Activated T-cell treated with anti-CD3 and anti-CD28 coated beads for 24 hours (primary cell): ENCODE measurements at places on chromosomes 2 and 18.

- no peak for DNase-seq
These were observed 893.2 kb upstream of the CRIM1 start for GRCh38 chr2:35462226-35462998.

DNA sequence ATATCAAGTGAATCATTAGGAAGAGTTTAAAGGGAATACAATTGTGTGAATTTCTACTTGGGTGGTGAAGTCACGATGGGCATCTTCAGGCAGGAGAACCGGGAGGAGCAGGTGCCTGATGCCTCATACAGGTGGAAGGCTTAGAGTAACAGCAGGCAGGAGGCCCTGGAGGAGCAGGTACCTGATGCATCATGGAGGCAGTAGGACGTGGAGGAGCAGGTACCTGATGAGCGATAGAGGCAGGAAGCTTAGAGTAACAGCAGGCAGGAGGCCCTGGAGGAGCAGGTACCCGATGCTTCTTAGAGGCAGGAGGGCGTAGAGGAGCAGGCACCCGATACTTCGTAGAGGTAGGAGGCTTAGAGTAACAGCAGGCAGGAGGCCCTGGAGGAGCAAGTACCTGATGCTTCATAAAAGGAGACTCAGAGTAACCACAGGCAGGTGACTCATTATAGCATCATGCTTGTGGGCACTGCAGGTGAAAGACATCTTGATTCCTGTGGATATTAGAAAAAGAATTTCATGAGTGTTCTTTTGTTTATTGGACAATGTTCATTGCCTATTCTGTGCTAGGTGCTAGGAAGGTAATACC is 133.9 kb downstream of the ATP9B start:
- DNase-seq = peak; percentile 26

GRCh38 chr2:191516260-191516659 is 161.7 kb upstream of the NABP1 start:
- DNase-seq = no peak

- DNase-seq = no peak
These were observed 24.4 kb downstream of the MLPH start for GRCh38 chr2:237511433-237511832.

DNA sequence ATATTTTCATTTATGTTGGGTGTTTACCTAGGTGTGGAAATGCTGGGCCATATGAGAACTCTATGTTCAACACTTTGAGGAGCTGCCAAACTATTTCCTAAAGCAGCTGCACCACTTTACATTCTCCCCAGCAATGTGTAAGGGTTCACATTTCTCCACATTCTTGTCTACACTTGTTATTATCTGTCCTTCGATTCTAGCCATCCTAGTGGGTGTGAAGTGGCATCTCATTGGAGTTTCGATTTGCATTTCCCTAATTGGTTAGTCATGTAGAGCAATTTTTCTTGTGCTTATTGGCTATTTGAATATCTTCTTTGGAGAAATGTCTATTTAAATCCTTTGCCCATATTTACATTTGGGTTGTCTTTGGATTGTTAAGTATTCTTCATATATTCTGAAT is 21.9 kb downstream of the RNF144A start:
- no peak for DNase-seq

DNA sequence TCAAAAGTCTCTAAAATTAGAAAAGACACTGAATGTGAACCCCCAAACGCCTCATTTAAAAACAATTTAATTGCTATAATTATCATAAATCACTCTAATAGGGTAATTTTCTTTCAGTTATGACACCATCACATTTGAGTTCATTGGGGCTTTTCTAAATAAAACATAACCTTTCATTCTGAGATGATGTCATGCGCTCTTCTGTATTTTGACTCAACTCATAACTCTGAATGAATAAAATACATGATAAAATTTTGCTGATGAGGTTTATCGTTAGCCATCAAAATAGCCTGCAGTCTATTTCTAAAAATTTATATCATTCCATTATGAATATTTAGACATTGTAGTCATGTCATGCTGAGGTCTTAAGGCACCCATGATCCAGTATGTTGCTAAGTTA is 1099.7 kb downstream of the SUCLG1 start:
- no peak for DNase-seq

- DNase-seq = no peak
These were observed 1.5 kb downstream of the ROCK1 start for GRCh38 chr18:21109936-21110712.

- DNase-seq = no peak
These were observed 33.4 kb downstream of the SIX2 start for GRCh38 chr2:44975571-44976450.

- DNase-seq = no peak
These were observed 487.5 kb downstream of the SUCLG1 start for GRCh38 chr2:83971547-83971946.

DNA sequence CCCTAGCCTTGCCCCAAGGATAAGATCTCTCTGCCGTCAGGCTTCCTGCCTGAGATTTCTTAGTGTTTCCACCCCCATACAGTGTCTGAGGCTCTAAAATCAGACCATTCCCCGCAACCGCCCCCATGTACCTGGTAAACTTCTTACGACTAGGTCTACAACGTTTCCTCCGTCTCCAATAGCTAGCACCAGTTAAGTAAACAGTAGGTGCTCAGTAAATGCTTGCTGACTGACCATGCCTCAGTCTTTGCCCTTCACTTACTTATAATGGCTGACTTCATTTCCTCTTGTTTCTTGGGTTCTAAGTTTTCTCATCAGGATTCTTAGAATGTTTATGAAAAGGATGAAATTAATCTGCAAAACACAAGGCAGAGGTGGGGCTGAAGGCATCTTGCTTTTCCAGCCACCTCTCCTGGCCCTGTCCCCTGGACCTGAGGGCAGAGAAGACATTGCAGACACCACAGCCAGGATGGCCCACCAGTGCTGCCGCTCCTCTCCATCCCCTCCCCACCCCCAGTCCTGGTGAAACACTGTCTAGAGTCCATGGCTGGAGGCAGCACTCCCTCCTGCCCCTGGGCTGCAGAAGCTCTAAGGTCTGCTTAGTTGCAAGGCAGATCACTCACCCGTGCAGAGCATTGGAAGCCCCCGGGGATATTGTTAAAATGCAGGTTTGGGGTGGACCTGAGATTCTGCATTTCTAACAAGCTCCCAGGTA is 16.9 kb downstream of the TMEM37 start:
- DNase-seq = no peak

DNA sequence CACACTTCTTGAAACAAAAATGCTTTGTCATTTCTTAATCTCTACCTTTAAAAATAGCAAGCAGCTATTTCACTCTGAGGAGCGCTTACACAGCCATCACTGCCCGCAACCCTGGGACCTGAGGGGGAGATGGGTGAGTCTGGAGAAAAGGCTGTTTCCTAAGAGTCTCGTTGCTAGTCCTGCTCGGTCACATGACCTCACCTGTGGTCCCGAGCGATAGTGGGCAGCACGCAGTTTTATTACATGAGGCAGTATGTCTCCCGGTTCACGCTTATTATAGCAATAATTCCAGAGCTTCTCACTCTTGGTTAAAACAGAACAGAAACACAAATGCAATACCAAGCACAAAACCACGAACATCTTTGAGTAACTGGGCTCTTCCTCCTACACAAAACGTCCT is 105.3 kb downstream of the ZNF516 start:
- no peak for DNase-seq

DNA sequence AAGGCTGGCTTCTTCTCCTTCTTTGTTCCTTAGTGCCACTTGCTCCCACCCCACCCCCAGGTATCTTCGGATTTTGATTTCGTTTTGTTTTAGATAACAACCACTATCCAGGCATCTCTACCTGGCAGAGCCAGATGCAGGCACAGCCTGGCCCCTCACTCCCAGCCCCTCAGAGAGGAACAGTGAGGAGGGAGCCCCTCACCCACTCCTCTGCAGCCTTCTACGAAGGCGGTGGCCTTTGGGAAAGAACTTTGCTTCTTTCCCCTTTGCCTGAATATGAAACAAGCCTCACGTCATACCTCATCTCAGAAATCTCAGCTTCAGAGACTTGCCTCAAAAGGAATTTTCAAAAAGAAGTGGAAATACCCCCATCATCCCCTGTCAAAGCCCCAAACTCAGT is 6.3 kb upstream of the CYP26B1 start:
- DNase-seq = no peak

DNA sequence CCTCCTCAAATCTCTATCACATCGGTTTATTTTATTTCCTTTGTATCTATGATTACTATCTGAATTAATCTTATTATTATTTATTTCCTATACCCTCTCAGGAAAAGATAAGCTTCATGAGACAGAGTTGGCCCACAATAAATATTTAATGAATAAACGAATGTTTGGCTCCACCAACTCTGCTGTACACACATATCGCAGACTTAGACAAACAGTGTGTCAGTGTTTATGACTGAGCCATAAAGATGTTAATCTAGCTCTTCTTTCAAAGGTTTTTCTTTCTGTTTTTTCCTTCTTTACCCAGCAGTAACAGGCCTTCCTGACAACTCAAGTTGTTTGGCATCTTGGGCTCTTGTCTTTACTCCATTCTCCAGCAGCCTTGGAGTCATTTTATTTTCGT is 329.5 kb downstream of the CDH2 start:
- no peak for DNase-seq

- DNase-seq = no peak
These were observed 265.7 kb upstream of the HS6ST1 start for GRCh38 chr2:128584296-128584890.

DNA sequence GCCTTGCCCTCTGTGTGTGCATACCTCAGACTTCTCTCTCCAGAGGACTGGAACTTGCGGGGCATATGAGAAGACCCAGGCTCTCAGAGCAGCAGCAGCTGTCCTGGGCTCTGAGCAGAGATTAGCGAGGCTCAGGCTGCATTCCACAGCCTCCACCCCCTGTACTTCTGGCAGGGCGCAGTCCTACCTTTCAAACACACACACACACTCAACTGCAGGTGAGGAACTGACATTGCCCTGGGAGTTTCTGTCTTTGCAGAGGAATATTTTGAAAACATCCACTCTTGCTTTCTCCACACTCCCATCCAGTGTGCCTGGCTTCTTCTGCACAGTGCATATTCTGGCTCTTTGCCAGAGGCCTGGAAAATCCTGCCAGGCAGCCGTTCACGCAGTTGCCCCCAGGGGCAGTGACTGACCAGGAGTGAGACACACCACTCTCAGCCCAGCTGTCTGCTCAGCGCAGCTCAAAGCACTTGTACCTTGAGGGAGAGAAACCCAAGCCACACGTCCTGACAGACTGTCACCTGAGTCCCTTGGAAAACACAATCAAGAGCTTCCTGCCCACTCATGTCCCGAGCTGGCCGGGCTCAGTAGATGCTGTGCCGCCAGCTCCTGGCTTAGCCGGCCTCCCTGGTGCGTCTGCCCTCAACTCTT is 460.8 kb downstream of the RNF144A start:
- DNase-seq = no peak
